ENCODE measurements at places on chromosomes 6 and 20. TPM values are rescaled to one million over a fixed set of nuclear protein-coding genes. Genes with fewer than 3 reads are reported as not detected.

DNA sequence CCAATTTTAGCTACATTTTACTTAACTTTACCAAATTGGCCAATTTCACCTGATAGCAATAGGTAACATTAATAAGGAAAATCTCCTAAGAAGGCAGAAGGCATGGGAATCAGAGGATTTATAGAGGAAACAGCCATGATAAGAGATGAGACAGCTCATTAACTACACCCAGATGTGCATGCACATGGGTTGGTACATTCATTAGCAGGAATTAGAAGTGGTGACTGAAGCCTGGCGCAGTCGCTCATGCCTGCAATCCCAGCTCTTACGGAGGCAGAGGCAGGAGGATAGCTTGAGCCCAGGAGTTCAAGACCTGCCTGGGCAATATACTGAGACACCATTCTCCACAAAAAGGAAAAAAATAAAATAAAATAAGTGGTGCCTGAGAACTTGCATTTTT lies 173.5 kb downstream of the COL9A1 start:
- no peak overlapping the region for H3K27ac ChIP-seq
- no peak overlapping the region for H3K4me3 ChIP-seq
- H3K27me3 ChIP-seq: no peaks in the 10 kb centered on the region
- H3K36me3 ChIP-seq: no peaks in the 10 kb centered on the region

DNA sequence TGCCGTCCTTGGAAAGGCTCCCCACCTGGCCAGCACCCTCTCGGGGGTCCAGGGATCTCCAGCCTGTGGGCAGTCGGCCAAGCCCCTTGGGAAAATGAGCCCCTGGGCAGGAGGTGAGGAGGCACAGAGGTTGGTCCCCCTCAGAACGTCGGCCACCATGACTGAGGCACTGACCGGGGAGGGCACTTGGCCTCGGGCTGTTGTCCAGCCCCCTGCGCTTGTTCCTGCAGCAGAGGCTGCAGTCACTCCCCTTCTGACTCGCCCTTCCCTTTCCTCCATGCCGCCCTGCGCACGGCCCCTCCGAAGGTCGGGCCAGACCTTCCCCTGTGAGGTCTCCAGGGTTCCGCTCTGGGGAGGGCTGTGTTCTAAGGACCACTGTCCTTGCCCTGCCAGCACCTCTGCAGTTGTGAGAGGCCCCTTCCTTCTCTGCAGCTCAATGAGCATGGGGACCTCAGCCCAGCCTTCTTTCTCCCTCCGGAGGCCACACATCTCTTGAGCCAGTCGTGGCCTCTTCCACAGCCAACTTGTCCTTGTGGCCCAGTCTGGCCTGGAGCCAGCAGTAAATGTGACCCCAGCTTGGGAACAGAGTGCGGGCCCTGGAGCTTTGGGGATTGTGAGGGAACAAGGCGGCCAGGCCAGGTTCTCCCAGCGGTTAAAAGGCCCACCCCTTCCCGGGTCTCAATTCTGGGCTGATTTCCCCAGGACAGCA lies 195.5 kb downstream of the DLL1 start:
- DNase-seq: no peak
- no peak overlapping the region for H3K27ac ChIP-seq
- peaks cover 9% of the 10 kb centered on the region for H3K4me1 ChIP-seq
- no peaks in the 10 kb centered on the region for H3K36me3 ChIP-seq
- no peaks in the 10 kb centered on the region for H3K27me3 ChIP-seq

DNA sequence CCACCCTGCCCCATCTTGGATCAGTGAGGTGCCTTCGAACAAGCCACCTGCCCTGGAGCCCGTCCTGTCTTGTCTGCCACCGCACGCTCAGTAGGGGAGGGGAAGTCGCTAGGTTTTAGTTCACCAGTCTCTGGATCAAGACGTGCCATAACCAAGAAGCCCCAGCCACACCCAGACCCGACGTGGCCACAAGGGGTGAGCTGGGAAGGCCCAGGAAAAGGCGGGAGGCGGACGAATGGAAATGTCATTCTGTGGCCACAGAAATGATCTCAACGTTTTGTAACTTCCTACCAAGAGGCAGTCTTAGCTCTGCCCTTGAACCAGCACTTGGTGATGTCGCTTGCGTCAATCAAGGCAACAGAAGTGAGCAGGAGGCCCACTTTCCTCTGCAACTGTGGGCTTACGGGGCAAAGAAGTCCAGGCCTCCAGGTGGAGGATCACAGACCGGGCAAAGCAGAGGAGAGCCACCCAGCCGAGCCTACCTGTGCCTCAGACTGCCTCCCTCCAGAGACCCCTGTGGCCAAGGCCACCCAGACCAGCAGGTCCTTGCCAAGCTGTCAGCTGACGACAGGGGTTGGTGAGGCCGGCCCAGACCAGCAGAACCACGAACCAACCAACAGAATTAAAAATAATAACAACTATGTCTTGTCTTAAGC lies 14.5 kb downstream of the GMEB2 start:
- peaks cover 5% of the 10 kb centered on the region for H3K4me1 ChIP-seq
- peaks cover 3% of the 10 kb centered on the region for H3K36me3 ChIP-seq
- no peak overlapping the region for H3K4me3 ChIP-seq
- no peak overlapping the region for H3K27ac ChIP-seq
- no peaks in the 10 kb centered on the region for H3K27me3 ChIP-seq
- DNase-seq: no peak

GRCh38 chr6:125197795-125198269 lies 44.3 kb downstream of the TPD52L1 start:
- H3K4me1 ChIP-seq: no peaks in the 10 kb centered on the region
- no peak overlapping the region for H3K27ac ChIP-seq
- no peaks in the 10 kb centered on the region for H3K36me3 ChIP-seq

DNA sequence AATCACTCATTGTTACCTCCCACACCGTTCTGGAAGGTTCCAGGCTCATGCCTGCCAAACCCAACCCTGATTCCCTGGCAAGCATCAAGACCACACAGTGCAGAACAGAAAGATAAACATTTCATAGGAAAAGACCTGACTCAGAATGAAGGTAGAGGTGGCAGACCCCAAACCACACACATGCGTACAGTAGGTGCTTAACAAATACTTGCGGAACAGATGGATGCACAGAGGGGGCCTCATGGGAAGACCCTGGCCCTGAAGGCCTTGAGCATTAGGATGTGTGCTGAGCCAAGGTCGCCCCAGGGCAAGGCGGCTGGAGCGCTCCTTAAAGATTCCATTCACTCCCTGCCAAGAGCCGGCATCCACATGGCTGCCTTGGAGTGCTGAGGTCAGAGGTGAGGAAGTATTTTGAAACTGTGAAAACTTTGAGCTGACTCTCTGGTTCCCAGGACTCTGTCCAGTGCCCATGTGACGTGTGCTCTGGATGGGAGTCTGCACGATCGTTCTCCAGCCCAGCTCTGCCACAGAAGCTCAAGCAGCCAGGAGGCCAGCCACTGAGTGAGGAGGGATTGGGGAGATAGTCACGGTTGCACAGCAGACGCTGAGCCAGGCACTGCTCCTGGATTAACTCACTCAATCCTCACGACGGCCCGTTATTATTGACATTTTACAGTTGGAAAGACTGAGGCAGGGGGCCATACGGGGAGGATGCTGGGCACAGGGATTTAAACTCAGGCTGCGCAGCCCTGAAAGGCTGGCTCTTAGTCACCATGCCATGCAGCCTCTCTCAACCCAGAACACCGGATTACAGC lies 65.5 kb upstream of the AFDN start:
- no peak overlapping the region for H3K27ac ChIP-seq
- no peaks in the 10 kb centered on the region for H3K36me3 ChIP-seq
- no peaks in the 10 kb centered on the region for H3K27me3 ChIP-seq
- no peak overlapping the region for H3K4me3 ChIP-seq
- no peaks in the 10 kb centered on the region for H3K4me1 ChIP-seq
- no peak for DNase-seq

RAB32 gene
- not detected for polyA plus RNA-seq

NKAIN4 gene
- 0.11 TPM for polyA plus RNA-seq

PRPF6 gene
- 102 TPM for polyA plus RNA-seq

C6orf52 gene
- 9.3 TPM for polyA plus RNA-seq
